ENCODE measurements at places on chromosomes 3 and 15.
A peak's percentile ranks its signal among the peaks of the same experiment; 100 is the strongest.

GRCh38 chr15:35728219-35728940, 182.4 kb upstream of the DPH6 start:
- DNase-seq, result peak; percentile 4

GRCh38 chr3:187062526-187063177, 76.6 kb downstream of the RPL39L start:
- no peak for DNase-seq

- peak; percentile 76 for DNase-seq
Measured at GRCh38 chr15:91852741-91853510, 582 bp upstream of the SLCO3A1 start.

GRCh38 chr3:141259821-141260629, 28.4 kb downstream of the PXYLP1 start:
- DNase-seq, result no peak

DNA sequence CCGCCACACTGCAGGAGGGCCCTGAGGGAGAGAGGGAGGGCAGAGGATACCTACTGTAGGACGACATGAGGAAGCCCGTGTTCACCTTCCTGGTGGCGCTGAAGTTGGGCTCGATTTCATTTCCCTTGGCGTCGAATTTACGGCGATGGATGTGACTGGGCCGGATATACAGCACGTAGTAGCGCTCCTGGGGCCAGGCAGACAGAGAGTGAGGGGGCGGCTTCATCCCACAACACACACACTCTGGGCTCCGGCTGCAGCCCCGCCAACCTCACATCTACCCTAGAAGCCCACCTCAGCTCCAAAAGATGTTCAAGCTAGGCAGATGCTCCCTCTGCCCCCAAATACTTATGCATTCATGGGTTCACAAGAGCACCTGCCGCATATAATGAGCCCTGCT, 4.5 kb downstream of the ARPIN start:
- no peak for DNase-seq

- no peak for DNase-seq
Measured at GRCh38 chr15:49673861-49674260, 53.0 kb downstream of the DTWD1 start.

GRCh38 chr3:66478960-66479359, 21.9 kb downstream of the LRIG1 start:
- no peak for DNase-seq

- no peak for DNase-seq
Measured at GRCh38 chr3:71414189-71414927, 169.2 kb downstream of the FOXP1 start.

- no peak for DNase-seq
Measured at GRCh38 chr3:52845691-52846431, 11.0 kb upstream of the MUSTN1 start.

- peak; percentile 58 for DNase-seq
Measured at GRCh38 chr15:42549032-42549491, 424 bp downstream of the HAUS2 start.

DNA sequence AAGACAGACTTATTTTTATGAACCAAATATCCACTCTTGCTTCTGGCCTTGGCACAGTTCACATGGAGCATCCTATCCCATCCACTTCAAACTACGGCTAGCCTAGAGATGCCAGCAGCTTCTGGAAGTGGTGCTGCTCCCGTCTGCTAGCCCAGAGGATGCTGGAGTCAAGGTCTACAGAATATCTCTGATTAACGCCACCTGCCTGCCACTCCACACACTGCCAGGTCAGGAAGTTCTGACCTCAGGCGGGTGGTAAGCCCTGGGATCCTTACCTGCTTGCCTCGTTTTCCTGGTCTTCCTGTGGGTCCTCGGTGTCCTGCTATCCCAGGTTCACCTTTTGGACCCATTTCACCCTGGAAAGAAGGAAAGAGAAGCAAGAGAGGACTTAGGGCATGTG, 42.9 kb downstream of the EAF1 start:
- no peak for DNase-seq

GRCh38 chr3:50345586-50346234, at the start of gene ZMYND10:
Gene ZMYND10 (minus strand): TSS chr3:50345732. CDS start chr3:50345579, 153 bp downstream.
- peak; percentile 44 for DNase-seq

DNA sequence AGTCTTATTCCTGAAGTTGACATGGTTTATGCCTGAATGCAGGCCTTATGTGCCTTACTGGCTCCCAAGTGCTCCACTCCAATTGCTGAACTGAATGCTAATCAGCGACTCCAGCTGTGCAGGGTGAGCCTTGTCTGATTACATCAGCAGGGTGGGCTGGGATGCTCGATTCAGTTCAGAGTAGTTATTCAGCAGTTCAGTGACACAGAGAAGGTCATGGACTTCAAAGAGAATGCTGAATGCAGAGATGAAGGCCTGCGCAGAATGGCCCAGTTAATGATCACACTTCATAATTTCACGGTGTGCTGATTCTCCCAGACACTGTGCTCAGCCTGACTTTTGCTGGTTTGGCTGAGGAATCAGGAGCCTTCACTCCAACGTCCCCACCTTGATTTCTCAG, 63.6 kb downstream of the CLDN1 start:
- DNase-seq, result peak; percentile 87

DNA sequence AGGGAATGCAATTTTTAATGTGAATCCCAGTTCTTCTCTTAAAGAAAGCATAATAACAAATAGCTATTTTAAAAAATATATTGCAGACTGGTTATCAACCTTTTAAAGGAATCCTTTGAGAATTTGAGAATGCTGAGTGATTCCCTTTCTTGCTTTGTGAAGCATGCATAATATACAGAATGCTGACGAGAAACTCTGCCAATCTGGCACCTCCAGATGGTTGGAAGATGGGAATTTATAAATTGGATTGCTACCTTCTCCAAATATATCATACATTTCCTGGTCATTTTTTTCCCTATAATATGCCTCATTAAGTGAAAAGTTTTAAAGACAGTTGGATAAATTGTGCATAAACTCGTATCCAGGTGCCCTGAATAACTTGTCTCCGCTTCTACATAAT, 333.9 kb upstream of the ARPP21 start:
- no peak for DNase-seq

- DNase-seq, result no peak
Measured at GRCh38 chr15:32908135-32908801, 190.5 kb downstream of the GREM1 start.

DNA sequence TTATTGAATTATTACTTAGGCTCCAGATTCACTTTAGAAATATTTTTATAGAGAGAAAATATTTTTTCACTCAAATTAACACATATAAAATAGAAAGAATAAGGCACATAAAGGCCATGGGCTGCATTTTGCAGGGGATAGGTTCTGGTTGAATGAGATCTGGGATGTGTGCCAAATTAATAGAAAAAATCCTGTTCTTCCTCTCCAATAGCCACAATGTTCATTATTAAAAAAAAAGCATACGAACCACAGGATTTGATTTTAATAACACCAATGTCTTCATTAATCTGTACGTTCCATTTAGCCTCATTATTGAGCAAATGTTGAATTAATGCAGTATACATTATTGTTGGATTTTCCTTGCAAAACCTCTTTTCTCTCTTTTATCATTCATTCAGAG, 622.8 kb upstream of the AGTR1 start:
- DNase-seq, result no peak

- no peak for DNase-seq
Measured at GRCh38 chr15:98614681-98615080, 33.7 kb upstream of the IGF1R start.

GRCh38 chr15:42285034-42285433, 11.8 kb upstream of the TMEM87A start:
- no peak for DNase-seq

DNA sequence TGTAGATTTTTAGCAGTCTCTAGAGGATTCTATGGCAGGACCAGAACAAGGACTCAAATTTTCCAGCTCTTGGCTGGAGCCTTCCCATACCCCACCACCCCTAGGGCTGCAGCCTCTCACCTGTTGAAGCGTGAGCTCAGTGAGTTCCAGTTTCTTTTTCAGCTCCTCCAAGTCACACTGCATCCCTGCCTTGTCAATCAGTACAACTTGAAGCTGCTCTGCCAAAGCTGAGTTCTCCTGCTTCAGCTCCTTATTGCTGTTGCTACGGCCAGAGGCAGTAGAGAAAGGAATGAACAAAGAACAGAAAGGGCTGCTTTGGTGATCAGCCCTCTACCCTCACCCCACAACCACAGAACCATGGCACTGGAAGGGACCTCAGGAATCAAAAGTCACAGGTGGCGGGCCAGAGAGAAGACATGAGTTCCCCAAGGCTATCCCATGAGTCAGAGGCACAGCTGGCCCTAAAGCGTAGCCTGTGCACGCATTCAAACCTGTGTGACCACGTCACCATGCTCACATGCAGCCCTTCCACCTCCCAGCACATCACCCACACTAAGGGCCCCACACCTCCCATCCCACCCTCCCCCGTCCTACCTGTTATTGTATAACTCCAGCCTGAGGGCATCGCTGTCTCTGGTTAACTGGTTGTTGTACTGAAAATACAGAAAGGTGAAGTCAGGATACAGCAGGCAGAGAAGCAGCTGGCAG, 83.3 kb upstream of the C2CD4B start:
- DNase-seq, result no peak

- DNase-seq, result no peak
Measured at GRCh38 chr3:62139957-62140356, 233.4 kb downstream of the FEZF2 start.

- DNase-seq, result no peak
Measured at GRCh38 chr15:67980773-67981685, 73.1 kb upstream of the PIAS1 start.

- DNase-seq, result peak; percentile 76
Measured at GRCh38 chr15:73927003-73927475, 777 bp downstream of the LOXL1 start.

GRCh38 chr15:42070279-42070975, 23.9 kb downstream of the PLA2G4D start:
- DNase-seq, result no peak

GRCh38 chr15:29403772-29404171, 134.2 kb upstream of the NSMCE3 start:
- DNase-seq, result no peak

- no peak for DNase-seq
Measured at GRCh38 chr3:160224256-160224655, 966 bp upstream of the C3orf80 start.

GRCh38 chr3:62718515-62719320, 156.5 kb downstream of the CADPS start:
- no peak for DNase-seq

- no peak for DNase-seq
Measured at GRCh38 chr15:94002041-94002440, 229.3 kb upstream of the MCTP2 start.

GRCh38 chr15:98187549-98187948, 227.0 kb downstream of the ARRDC4 start:
- DNase-seq, result no peak

DNA sequence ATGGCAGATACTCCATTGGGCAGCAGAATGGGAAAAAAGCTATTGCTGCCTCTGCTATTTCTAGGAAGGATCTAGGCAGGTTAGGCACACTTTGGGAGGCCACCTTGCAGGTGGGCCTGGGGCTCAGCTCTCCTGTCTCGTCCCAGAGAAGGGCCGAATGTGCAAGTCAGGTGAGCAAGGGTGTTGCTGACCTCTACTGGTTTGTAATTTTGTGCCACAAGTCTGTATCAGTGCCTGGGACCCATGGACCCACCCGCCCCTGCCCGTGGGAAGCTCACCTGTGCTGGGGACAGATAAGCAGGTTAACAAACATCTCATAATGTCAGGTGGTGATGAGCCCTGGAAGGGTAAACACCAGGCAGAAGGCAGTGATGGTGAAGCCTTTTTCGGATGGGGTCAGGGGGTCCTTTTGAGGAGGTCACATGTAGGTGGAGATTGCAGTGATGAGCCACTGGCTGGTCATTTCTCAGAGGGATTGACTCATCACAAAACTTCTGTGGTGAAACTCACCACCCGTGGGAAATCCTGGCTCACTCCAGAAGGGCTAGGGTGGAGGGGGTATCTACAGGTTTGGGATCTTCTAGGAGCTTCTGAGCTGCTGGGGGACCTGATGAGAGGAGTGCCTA, 161.3 kb downstream of the KLF13 start:
- DNase-seq, result peak; percentile 10

GRCh38 chr3:66692766-66693150, 191.9 kb upstream of the LRIG1 start:
- no peak for DNase-seq

DNA sequence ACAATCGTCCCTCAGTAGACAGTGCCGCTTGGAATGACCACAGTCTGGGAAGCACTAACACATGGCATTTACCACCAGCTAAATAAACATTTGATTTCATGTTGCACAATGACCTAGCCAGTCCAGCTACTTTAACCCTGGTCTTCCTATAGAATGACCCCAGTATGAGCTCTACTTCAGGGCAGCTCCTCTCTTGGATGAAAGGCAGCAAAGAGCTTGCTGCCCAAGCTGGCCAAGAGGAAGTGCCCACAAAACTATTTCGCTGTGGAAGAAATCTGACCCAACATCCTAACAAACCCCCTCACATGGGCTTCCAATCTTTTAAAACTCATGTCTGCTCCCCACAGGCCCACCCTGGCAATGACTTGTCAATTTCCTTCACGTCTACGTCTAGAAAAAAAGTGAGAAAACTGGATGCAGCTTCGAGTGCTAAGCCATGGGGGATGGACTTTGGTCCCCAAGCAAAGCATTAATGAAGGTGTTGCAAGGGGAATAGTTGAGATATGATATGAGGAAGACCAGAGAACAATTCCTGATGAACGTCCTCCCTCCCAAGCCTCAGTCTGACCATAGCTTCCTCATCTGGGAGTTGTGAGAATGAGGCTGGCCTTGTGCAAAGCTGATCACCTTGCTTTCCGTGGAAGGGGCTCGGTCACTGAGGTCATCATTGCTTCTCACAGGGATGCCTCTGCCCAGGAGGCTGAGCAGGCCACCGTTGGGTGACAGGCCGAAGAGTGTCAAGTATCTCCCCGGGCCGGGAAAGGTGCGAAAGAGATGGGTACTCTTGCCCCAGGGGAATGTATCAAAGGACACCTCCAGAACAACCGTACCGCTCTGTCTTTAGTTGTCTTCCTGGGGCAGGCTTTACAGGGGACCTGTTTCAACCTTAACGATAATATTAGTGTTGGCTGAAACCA, 964 bp downstream of the SLC25A20 start:
- DNase-seq, result no peak

- no peak for DNase-seq
Measured at GRCh38 chr3:45741742-45742460, 52.7 kb downstream of the SACM1L start.

DNA sequence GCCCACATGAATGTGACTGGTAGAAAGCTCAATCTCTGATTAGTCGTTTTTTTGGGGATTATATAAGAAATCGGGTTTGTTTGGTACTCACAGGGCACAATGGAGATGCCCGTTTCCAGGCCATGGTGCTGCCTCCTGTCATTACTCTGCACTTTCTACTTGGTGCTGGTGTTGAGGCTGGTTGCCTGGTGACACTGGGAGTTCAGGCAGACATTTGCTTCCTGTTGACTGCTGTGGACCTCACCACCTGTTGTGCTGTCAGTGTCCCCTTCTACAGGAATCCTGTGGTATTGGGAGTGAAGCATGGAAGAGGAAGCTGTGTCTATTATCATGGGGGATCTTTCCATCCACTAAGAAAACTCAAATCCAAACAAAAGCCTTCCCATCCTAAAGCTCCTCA, 227.2 kb upstream of the TBL1XR1 start:
- DNase-seq, result no peak

DNA sequence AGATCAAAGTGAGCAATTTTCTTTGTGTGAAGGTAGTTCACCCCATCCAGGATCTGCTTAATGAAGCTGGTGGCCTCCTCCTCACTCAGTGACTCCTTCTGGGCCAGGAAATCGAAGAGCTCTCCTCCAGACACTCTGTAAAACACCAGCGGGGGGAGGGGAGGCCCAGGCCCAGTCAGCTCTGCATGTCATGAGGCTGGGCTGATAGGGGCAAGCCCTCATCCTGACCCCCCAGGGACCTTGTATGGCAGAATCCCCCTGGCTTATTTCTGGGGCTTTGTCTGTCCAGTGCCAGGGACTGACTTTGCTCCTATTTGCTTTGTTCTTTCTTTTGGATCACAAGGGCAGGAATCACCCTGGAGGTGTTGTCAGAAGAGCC, 74.9 kb downstream of the DAPK2 start:
- no peak for DNase-seq
